Myocyte (in vitro differentiated cells): ENCODE measurements at places on chromosomes 1 and 21. TPM values are rescaled to one million over a fixed set of nuclear protein-coding genes. Genes with fewer than 3 reads are reported as not detected.

DNA sequence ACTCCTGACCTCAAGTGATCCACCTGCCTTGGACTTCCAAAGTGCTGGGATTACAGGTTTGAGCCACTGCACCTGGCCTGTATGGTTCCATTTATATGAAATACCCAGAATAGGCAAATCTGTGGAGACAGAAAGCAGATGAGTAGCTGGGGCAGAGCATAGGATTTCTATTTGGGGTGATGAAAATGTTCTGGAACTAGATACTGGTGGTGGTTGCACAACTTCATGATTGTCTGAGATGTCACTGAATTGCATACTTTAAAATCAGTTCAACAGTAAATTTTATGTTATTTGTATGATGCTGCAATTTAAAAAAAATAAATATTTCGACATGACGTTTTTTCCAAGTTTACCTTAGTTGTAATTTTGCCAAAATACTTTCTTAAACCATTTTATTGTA lies 23.9 kb downstream of the ITSN1 start:
- DNase-seq: no peak

- DNase-seq: no peak
Measured at GRCh38 chr1:154290921-154291320, 18.5 kb downstream of the HAX1 start.

DNA sequence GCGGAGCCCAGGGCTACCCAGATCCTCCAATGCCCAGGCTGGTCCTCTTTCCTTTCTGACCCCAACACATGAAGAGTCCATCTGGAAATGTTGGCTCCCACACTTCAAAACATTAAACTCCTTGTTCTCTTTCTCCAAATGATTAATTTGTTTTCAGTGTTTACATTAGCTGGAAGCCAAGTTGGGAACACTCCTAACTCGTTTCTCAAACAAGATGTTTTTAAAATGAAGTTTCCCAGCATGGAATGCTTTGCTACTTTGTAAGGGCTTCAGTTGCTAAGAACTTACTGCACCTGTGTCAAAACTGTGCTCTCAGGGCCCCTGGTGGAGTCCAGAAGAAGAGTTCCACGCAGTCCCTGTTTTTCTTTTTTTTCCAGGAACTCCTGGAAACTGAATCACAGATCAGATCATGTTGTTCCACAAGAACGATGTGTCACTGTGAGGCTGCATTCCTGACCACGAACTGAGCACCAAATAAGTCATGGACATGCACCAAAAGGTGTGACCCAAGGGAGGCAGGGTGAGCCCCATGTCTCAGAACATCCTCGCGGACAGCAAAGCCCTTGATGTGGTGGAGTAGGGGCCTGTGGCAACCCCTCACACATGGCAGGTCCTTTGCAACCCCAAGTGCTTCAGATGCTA lies 257.3 kb downstream of the KCNJ6 start:
- DNase-seq: peak; percentile 68

- DNase-seq: no peak
Measured at GRCh38 chr1:35603941-35604340, 30.8 kb downstream of the TFAP2E start.

DNA sequence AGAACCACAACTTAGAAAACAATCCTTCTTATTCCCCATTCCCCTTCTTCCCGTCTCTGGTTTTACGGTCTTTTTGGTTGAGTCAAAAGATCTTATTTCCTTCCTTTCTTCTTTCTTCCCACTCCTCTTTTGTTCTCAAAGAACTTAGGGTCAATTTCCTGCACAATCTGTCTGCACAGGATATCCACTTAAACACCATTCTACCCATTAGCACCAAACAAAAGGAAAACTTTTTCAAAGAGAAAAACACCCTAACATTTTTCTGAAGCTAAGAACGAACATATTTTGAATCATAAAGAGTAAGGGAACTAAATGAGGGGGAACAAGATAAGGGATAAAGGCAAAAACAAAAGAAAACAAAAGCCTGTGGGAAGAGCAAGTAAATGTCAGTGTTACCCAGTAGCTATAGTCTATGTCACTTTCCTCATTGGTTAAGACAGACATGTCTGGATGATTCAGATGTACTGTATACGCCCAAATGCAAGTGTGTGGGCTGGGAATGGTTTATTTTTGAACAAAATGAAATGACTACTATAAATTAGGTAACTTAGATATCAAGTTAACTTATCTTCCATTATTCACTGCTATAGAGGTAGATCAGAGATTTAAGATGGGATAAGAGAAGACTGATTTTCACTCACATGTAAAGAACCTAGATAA lies 59.9 kb downstream of the TOR3A start:
- peak; percentile 51 for DNase-seq

DNA sequence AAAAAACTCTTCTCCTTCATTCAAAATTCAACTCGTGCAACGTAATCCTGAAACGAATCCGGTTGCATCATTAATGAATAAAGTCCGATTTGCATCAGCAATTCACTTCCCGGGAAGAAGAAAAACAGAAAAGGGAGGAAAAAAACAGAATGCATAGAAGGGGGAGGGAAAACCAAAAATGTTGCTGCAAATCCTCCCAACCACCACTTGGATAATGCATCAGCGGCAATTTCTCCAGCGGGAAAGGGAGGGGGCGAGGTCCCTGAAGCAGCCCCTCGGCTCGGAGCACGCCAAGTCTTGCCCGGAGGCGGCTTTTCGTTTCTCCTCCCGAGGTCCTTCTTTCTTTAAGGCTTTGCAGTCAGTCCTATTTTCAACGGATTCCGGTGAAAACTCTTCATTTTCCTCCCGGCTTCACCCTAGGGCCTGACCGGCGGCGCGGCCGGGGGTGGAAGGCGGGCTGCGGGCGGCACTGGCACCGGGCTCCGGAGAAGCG lies 723 bp downstream of the CDC42BPA start:
- DNase-seq: peak; percentile 68

DNA sequence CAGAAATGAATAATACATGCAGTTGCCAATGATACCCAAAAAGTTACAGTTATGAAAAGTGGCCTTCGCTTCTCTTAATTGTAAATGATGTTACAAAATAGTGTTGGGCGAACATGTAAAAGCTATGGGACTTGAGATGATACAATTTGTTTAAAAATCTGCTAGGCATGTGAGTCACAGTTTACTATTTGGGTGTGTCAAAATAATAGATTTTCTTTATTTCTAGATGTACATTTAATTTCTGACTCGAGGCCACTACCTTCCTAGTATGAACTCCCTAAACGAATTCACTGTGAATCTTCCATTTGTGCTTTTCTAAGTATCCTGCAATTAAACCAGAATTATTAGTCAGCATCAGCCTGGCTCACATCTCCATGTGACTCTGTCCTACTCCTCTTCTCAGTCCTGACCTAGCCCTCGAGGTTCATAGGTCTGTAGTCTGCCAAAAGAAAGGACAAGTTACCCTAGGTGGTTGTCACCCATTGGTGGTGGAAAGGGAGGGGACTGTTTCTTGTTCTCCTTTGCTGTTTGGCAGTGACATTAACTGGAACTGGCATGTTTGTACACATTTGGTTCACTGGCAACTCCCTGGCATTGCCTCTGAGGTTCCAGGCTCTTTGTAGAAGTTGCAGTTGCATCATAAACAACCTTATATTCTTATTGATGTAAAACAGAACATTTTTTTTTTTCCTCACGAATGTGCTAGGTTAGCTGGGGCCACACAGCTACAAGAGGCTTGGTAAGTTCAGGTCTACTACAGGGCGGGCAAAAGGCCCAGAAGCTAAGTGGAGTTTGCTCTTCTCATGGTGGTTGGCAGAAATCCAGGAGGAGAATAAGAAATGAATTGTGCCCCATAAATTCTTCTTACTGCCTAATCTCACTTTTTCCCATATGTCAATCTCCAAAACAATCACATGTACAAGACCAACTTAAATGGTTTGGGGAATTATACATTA lies 746.5 kb upstream of the ADAMTS5 start:
- no peak for DNase-seq

DNA sequence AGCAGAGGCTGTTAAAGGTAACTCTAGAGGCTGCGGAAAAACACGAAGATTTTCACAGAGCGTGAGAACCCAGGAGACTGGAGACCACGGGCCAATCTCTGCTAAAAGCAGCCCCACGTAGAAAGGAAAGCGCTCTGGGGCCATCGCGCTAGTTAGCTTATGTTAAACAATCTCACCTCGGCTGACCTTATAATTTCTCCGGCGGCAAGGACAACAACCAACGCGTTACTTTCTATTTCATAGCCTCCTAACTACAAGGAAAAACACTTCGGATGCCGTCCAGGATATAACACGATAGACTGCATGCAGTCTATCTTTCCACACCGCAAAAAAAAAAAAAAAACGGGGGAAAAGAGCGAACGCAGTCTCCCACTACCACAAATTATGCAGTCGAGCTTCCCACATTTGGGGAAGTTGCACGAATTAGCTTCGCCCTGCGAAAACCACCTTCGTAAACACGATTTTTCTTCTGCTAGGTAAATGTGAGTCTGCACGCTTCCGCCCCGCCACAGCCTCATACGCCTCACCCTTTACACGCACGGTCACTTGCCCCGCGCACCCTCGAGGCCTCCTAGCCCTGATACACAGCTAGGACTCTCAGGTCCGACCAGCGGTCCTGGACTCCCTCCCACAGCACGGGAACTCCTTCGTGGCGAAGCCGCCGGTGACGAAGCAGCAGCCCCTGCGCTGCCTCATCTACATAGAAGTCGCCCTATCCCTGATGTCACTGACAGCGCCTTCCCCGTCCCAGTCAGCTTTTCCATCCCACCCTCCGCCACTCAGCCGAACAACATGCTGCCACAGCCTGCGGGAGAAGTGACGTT lies 87.8 kb downstream of the PRKAB2 start:
- peak; percentile 68 for DNase-seq

- peak; percentile 22 for DNase-seq
Measured at GRCh38 chr1:207259391-207259790, 62.1 kb upstream of the CD55 start.

- peak; percentile 74 for DNase-seq
Measured at GRCh38 chr21:31198575-31198974, 145.5 kb downstream of the TIAM1 start.

DNA sequence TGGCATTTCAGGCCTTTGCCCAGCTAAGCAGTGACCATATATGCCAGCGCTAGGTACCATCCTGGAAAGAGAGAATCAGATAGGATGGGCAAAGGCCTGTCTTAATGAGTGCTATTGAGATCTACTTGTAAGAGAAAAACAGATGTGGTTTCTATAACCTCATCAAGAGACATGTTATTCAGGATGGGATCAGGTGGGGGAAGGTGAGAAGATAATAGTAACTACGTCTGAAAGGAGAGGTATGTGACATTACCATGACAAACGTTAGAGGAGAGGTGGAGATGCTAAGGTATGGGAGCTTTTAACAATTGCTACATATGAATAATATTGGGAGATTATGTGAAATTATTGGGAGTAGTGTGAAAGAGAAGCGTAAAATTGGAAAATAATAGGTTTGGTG lies 204.2 kb upstream of the PLXNA2 start:
- DNase-seq: no peak

FAM110D gene
- total RNA-seq: not detected in 2 replicates

SLC44A3 gene
- total RNA-seq: 1.6 and 2.2 TPM in 2 replicates

- DNase-seq: peak; percentile 76
Measured at GRCh38 chr1:55071477-55071876, 32.1 kb downstream of the PCSK9 start.

DNA sequence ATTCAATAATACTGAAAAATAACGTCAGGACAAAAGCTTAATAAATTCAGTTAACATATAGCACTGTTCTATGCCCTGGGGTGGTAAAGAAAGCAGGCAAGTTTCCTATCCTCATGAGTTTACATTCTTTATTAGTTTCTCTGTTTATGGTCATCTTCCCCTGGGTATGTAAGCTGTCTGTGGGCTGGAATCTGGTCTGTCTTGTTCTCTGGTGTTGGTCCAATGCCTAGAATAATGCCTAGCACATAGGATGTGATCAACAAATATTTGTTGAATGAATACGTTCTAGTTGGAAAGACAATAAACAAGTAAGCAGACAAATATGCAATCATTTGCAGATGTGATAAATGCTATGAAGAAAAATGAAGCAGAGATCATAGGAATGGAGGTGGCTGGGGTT lies 7.2 kb upstream of the IGSF3 start:
- DNase-seq: no peak

DNA sequence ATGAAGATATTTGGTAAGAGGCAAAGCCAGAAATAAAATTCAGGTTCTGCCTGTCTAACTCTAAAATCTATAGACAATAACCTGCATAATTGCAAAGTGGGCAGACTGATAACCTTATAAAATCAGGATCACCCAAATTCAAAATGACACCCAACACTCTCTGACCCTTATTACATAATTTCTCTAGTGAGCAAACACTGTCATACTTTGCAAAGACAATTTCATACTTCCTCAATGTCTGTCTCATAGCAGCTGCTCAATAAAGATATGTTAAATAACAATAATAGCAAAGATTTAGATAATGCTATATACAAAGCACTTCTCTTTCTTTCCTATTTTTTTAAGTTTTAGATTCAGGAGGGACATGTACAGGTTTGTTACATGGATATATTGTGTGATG lies 118.5 kb downstream of the UCHL5 start:
- no peak for DNase-seq

DNA sequence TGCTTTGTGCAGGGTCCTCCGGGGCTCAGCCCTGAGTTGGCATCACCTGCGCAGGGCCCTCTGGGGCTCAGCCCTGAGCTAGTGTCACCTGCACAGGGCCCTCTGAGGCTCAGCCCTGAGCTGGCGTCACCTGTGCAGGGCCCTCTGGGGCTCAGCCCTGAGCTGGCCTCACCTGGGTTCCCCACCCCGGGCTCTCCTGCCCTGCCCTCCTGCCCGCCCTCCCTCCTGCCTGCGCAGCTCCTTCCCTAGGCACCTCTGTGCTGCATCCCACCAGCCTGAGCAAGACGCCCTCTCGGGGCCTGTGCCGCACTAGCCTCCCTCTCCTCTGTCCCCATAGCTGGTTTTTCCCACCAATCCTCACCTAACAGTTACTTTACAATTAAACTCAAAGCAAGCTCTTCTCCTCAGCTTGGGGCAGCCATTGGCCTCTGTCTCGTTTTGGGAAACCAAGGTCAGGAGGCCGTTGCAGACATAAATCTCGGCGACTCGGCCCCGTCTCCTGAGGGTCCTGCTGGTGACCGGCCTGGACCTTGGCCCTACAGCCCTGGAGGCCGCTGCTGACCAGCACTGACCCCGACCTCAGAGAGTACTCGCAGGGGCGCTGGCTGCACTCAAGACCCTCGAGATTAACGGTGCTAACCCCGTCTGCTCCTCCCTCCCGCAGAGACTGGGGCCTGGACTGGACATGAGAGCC lies 22.7 kb downstream of the COL6A1 start:
- no peak for DNase-seq

- no peak for DNase-seq
Measured at GRCh38 chr1:226524547-226524946, 24.0 kb upstream of the STUM start.

GSTM5 gene
- total RNA-seq: not detected in 2 replicates

DNA sequence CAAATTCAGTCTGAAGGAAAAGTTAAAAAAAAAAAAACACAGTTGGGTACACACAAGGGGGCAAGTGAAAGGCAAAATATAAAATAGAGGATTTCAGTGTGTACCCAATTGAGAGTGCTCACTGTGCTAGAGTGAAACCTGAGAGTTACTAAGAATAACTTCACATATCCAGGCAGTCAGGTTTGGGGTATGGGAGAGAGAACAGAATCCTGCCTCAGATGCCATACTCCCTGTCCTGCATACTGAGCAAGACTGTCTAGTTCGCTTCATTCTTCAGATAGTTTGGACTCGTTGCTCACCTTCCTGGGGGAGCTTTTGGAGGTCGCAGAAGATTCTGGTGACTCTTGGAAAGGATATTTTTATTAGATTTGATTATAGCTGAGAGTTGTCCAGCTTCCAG lies 20.4 kb downstream of the CEP85 start:
- peak; percentile 48 for DNase-seq

LIN28A gene
- total RNA-seq: not detected in 2 replicates
